Left renal cortex interstitium (tissue), 4 donors: ENCODE measurements at places on chromosomes 12 and 14. TPM values are rescaled to one million over a fixed set of nuclear protein-coding genes. Genes with fewer than 3 reads are reported as not detected.

GRCh38 chr12:81811061-81811777 is 52.1 kb upstream of the PPFIA2 start:
- no peak for DNase-seq

VRTN gene
- polyA plus RNA-seq, result not detected

DNA sequence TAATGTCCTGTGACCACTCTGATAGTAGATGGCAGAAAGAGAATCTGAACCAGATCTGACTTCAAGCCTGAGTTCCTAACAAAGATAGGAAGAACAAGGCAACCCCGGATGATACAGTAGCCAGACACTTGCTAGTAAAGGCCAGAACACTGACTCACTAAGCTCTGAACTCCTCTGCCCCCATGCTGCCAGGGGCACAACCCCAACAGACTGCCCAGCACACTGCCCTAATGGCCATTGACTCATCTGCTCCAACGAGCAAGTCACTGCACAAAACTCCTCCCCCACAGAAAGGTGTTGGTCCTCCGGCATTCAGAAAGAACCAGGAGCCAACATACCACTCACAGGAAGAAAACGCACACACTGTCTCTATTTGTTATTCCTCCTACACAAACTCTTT is 179.6 kb upstream of the NUDT4 start:
- DNase-seq, result no peak

- DNase-seq, result no peak
Measured at GRCh38 chr12:122087431-122088178, 9.0 kb downstream of the MLXIP start.

BICDL1 gene
- polyA plus RNA-seq, result 34.5 TPM

DNA sequence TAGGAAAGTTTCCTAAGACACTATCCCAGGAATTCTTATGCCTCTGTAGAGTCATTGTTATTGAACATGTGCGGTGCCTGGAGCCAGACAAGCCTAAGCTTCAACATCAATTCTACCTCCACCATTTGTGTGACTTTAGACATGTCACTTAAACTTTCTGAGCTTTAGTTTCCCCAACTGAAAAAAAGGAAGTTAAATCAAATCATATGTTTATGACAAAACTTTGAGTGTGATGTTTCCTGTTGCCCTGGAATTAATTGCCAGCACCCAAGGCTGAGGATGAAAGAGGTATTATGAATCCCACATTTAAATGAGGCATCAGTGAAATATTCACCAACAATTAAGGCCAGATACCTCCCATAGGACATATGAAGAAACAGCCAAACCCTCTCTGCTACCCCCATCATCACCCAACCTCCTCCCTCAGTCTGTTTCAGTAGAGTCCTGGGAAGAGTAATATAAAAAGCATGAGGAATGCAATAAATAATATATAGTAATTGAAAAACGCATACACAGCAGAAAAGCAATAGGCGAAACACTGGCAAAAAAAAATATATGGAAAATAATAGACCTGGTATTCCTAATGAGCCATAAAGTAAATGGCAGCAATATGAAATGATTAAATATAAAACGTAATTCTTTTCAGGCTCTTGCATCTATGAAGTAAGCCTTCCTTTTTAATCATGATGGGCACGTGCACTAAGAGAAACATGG is 182.0 kb upstream of the DCN start:
- no peak for DNase-seq

GRCh38 chr12:16611146-16611545 is 5.2 kb upstream of the LMO3 start:
- no peak for DNase-seq

DNA sequence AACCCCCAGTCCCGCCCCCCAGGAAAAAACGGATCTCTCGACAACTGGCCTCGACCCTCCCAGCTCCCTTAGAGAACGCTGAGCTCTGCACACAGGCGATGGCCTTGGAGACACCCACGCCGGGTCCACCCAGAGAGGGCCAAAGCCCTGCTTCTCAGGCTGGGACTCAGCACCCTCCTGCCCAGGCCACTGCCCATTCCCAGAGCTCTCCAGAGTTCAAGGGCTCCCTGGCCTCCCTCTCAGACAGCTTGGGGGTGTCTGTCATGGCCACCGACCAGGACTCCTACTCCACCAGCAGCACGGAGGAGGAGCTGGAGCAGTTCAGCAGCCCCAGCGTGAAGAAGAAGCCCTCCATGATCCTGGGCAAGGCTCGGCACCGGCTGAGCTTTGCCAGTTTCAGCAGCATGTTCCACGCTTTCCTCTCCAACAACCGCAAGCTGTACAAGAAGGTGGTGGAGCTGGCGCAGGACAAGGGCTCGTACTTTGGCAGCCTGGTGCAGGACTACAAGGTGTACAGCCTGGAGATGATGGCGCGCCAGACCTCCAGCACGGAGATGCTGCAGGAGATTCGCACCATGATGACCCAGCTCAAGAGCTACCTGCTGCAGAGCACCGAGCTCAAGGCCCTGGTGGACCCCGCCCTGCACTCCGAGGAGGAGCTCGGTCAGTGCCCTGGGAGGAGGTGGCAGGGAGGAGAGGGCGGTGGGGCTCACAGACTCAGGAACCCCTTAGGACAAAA is 95.8 kb downstream of the LGMN start:
- no peak for DNase-seq

PZP gene
- polyA plus RNA-seq, result 0.93 TPM

DNA sequence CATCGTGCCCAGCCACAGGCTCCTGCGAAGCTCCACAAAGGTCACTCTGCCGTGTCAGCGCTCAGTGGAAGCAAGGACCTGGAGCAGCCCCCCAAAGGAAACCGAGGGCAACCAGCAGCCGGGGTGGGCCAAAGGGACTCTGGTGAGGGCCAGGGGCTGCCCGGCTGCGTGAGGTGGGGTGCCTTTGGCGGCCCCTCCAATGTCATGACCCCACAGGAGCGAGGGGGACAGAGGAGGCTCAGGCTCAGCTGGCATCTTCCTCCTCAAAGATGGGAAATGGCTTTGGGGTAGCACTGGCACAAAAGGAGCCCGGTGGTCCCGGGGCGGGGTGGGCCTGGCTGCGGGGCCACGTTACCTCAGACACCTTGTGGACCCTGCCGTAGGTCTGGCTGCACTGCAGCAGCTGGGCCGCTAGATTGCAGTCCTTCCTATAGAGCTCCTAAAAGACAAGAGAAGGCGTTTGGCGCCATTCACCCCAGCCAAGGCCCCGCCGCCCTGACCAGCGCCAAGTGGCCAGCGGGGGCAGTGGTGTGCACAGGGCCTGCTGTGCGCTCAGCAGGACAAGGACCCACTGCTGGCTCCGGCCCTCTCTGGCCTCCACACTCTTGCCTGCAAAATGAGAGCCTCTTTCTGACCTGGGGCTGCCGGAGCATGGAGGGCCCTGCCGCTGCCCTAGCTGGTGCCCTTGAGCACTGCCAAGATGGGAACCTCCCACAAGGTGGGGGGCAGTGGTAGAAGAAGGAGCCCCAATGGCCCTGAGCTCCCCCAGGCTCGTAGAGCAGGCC is 46.9 kb downstream of the BEGAIN start:
- no peak for DNase-seq

RNU4-1 gene
- not detected for polyA plus RNA-seq

GRCh38 chr12:100926669-100927248 is 132.2 kb downstream of the ANO4 start:
- DNase-seq, result peak; percentile 17

TMPO gene
- 180 TPM for polyA plus RNA-seq

GRCh38 chr12:31479516-31480210 is 111.3 kb downstream of the DENND5B start:
- no peak for DNase-seq

DTX3 gene
- polyA plus RNA-seq, result 47.7 TPM

ACOT4 gene
- polyA plus RNA-seq, result 4.2 TPM

DNA sequence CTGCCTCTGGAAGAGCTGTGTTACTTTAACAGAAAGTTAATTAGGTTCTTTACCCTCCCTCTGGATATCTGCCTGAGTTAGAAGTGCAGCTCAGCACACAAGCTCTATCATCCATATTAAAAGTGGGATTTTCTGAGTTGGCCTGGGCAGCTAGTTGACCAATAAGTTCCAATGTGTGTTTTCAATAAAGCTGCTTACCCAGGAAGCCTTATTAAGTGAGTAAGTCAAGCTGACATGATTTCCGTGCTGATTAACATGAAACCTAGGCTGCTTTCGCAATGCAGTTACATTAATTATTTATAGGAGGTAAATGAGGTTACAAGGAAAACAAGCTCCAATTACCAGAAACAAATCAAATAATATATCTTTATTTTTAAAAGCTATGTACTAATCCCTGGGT is 4.8 kb downstream of the NEUROD4 start:
- no peak for DNase-seq

GRCh38 chr12:124412646-124413015 is 117.7 kb downstream of the RFLNA start:
- DNase-seq, result no peak

TCL1B gene
- 0.32 TPM for polyA plus RNA-seq

- DNase-seq, result no peak
Measured at GRCh38 chr12:94812345-94812744, 162.0 kb upstream of the TMCC3 start.

CLEC1B gene
- 2.0 TPM for polyA plus RNA-seq

GRCh38 chr14:54186821-54187763 is 209.7 kb upstream of the CDKN3 start:
- DNase-seq, result peak; percentile 56

GRCh38 chr12:76312315-76312714 is 35.9 kb downstream of the BBS10 start:
- DNase-seq, result no peak

DNA sequence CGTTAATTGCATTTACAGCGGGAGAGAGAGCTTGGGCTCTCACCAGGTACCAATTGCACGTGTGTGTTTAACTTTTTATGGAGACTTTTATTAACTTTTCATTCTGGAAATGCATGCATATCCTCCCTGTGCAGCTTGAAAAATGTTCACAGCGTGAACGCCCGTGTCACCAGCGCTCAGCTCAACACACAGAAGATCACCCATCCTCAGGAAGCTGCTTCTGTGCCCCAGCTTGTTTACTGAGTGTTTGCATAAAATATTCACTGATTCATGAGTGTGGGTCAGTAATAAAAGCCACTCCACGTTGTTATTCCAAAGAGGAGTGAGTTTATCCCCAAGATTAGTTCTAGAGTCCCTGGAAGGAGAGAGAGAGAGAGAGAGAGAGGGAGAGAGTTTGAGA is 75.5 kb upstream of the FZD10 start:
- DNase-seq, result no peak

GRCh38 chr14:78446807-78447206 is 276.6 kb downstream of the NRXN3 start:
- peak; percentile 46 for DNase-seq

DNA sequence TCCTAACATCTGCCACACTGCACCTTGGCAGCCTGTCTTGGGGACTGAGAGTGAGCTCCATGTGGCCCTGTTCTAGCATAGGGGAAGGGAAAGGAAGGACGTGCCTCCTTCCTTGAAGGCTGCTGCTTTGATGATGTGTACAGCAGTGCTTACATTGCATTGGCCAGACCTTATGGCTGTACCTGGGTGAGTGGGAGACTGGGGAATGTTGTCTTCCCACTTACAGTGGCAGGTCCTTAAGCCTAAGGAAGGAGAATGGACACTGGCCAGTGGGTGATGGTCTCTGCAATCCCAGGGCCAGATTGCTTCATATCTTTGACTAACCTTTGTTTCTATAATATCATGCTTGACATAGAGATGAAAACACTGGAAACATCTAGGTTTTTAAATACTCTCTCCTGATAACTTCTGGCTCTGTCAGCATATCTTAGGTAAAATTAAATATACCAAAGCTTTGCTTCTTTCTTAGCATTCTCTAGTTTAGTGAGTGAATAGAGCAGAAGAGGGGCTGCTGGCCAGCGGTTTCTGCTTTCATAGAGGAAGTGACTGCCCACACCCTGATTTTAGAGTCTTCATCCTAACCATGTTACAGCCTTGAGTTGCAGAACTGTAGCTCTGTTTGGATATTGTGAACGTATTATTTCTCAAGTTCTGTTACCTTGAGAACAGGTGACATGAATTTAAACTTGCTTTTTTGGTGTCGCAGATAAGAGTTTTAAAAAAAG is 27.2 kb downstream of the KLC1 start:
- no peak for DNase-seq

PIP4P1 gene
- 33.9 TPM for polyA plus RNA-seq

GRCh38 chr12:104740668-104741067 is 217.4 kb downstream of the SLC41A2 start:
- DNase-seq, result no peak

RASAL1 gene
- 8.2 TPM for polyA plus RNA-seq

DNA sequence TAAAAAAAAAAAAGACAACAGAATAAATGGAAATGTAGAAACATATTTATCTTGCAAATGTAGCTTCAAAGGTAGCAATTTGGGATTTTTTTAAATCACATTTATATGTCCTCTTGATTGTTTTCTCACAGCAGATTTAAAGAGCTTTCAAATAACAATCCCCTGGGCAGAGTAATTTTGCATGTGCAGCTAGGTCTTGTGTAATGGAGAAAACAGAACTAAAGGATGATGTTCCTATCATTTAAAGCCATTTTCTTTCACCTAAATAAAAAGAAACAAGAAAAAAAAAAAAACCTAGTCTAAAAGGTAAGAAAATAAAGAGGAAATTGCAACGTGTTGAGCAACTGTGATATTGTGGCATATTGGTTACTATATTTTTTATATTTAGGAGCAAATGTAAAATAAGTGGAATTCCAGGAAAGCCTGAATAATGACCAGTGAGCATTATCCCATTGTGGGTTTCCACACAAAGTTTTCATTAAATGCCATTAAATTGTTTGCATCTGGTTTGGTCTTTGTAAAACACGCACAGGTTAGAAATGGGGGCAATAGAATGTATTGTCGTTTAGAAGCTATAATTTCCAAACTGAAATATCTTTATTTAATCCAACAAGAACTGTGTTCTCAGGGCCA is 215.6 kb downstream of the SLC6A15 start:
- no peak for DNase-seq

- DNase-seq, result no peak
Measured at GRCh38 chr14:24316597-24316950, 5.3 kb downstream of the LTB4R start.

GRCh38 chr14:103220134-103220981 is 97.1 kb downstream of the TNFAIP2 start:
- no peak for DNase-seq

DNA sequence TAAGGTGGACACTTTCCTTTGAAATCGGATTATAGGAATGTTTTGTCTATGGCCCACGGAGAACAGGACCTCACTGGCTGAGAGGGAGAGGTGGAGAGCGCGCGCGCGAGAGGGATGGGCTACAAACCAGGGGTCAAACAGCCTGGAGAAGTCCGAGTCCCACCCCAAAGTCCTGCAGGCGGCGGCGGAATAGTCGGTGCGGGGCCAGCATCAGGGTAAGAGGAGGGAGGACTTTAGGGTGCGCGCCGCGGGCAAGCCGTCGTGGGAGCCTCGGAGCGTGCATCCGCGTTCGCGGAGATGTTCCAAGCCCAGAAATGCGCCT is 3.3 kb upstream of the HOXC8 start:
- DNase-seq, result no peak

DNA sequence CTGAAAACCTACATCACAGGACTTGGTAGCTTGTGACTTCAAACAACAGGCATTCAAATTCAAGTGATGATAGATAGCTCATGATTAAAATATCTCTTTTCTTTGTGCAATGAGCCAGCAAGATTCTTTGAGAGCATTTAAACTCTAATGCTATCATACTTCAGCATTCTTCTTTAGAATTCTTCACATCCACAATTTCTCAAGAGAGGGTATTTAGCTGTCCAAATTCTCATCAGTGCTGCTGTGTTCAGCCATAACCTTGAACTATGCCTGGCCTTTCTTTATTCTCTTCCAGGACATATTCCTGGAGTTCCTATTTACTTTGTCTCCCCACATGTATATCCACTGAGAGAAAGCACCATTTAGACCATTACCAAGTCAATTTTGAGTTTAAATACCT is 321.1 kb downstream of the EGLN3 start:
- DNase-seq, result no peak

TAS2R42 gene
- not detected for polyA plus RNA-seq
